Posterior vena cava (tissue), 2 donors: ENCODE measurements at places on chromosomes 13 and 19. TPM values are rescaled to one million over a fixed set of nuclear protein-coding genes. Genes with fewer than 3 reads are reported as not detected.
A peak's percentile ranks its signal among the peaks of the same experiment; 100 is the strongest.

ZNF17 gene
- total RNA-seq = 11.4 TPM

DNA sequence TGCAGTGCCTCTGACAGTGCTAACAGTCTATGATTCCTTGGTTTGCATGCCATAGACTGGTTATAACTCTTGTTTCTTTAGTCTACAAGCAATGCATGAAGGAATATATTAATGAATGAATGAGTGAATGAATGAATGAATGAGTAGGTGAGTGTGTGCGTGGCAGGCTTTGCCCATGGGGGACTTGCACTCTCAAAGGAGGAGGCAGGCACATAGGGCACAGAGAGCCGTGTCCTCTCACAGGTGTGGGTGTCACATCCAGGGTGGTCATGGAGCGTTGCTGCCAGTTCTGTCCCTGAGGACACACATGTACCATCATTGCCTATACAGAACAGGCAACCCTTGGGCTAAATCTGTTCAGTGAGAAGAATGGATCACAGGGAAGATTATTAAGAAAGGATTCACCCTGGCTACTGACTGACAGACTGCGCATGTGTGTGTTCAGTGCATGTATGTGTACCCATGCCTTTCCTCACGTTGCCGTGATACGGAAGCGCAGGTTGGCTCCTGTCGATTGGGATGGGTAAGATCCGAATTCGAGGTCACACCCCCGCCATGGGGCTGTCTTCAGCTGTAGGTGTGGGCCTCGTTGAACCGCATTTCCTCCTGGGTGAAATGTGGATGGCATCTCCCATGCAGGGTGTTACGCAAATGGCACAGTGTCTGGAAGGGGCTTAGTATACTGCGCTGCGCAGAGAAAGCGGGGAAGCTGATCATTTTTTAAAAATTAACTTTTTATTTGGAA, 161.4 kb downstream of the STK24 start:
- no peak for DNase-seq

UBL5 gene
- 260 TPM for total RNA-seq

- no peak for DNase-seq
Observed at GRCh38 chr13:39389013-39389412, 214.0 kb downstream of the LHFPL6 start.

RAB20 gene
- total RNA-seq = 11.9 TPM

DNA sequence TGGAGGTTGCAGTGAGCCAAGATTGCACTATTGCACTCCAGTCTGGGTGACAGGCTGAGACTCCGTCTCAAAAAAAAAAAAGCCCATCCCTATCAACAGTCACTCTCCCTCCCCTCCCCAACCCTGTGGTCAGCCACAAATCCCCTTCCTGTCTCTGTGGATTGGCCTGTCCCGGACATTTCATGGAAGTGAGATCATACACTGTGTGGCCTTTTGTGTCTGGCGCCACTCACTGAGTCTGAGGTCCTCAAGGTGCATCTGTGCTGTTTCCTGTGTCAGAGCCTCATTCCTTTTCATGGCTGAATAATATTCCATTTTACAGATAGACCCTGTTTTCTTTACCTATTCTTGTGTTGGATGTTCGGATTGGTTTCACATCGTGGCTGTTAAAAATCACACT, 149.5 kb downstream of the PTPRS start:
- DNase-seq = no peak

DNA sequence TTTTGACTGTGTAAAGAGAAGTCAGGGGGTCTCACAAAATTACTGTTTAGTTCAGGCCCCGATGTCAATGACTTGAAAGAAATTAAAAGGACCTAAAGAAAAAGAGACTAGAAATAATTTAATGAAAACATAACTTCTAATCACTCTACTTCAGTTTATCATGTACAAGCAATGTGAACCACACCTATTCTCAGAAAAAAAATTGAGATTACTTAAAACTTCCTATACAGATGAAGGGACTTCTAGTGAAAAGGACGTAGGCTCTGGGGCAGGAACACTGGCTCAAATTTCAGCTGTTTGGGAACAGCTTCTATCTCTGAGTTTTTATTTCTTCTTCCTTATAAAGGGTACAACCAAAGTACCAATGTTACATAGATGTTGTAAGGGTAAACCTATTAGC, 38.0 kb downstream of the TPT1 start:
- DNase-seq = no peak

DNA sequence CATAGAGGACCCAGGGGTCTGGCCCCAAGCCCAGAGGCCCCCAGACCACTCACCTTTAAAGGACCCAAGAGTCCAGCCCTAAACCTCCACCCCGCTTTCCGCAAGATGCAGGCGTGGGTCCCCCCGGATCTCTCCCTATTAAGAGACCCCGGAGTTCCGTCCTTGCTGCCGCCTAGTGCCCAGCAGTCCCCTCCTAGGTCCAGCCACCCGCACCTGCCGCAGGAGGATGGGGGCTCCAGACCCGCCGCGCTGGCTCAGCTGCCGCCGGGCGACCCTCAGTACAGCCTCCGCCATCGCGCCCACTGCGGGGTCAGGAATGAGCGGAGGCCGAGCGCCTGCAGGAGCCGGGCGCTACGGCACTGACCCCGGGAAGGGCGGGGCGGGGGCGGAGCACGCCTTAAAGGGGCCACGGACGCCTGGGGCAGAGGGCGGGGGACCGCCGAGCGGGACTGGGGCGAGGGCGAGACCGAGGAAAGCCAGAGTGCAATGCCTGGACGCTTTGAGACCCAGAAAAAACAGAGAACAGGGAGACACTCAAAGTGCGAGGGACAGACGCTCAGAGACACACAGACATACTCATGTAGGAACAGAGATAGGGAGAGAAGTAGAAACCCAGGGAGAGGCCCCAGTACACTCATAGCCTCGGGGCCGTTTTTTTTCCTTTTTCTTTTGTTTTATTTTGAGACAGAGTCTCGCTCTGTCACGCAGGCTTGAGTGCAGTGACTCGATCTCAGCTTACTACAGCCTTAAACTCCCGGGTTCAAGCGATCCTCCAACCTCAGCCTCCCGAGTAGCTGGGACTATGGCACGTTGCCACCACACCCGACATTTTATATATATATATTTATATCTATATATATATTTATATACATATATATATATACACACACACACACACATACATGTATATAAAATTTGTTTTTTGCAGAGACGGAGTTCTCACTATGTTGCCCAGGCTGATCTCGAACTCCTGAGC, at the start of gene ETHE1:
ETHE1 (minus strand) TSS at position 318 of the 976 bp plus-strand sequence; CDS start at position 294, 24 bp downstream.
- DNase-seq = peak; percentile 95

GRCh38 chr19:50490991-50491472, 14.4 kb upstream of the GARIN5A start:
- DNase-seq = peak; percentile 54

GRCh38 chr13:39765801-39766463, 110.5 kb downstream of the COG6 start:
- no peak for DNase-seq

DNA sequence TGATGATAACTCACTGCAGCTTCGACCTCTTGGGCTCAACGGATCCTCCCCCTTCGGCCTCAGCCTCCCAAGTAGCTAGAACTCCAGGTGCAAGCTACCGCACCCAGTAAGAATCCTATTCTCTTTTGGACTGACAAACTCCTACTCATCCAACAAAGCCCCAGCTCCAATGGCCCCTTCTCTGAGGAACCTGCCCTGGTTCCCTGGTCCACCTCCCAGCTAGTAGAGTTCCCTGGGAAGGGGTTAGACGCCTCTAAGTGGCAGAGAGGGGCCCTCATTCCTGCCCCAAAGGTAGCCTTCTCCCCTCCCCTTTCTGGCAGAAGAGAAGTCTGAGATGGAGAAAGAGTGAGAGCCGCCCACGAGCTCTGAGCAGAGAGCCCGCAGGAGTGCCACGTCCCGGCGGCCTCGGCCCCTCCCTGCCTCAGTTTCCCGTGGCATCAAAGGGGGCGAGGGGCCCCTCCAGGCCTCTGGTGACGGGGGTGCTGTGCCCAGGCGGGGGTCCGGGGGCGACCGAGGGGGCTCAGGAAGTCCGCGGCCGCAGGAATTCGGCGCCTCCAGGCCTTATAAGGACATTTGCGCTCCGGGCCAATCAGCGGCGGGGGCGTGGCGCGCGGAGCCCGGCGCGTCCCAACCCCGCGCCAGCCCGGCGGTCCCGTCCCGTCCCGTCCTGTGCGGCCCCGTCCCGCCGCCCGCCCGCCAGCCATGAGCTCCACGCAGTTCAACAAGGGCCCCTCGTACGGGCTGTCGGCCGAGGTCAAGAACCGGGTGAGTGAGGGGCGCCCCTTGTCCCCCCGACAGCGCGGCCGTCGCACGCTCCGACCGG, at the start of gene CNN2:
CNN2 (plus strand) TSS at position 649 of the 823 bp plus-strand sequence; CDS start at position 703, 54 bp downstream.
- peak; percentile 94 for DNase-seq

DNA sequence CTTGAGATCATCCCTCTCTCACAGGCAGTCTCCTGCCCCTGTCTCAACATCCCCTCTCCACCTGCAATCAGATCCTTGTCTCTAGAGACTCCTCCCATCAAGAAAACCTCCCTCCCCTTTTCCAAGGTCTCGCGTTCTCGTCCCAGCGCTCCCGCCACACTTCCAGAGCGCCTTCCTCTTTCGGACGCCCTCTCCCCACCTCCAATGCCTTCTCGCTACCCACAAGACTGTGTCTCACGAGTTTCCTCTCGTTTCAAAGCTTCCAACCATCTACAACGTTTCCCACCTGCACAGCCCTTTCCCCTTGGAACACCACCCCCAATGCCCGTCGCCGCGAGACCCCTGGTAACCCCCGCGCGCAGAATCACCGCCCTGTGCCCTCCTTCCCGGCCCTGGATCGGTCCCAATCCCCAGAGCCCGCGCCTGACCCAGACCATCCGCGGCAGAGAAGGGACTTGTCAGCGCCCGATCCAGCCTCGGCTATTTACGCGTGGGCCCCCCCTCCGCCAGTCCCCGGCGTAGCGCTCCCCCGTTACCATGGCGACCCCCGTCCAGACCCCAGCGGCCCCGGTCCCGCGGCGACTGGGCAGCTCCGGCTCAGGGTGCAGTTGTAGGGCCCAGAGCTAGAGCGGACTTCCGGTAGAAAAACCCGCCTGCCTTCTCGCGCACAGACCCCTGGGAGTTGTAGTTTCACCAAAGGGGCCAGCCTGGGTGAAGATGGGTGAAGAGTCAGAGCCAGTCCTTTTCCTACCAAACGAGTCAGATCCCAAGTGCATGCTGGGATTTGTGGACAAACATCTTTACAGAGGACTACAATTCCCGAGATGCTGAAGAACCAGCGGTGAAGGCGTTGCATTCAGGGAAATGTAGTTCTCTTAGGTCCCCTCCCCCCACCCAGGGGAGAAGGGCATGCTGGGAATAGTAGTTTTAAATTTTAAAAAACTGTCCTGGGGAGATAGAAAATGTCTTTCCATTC, at the start of gene AP2S1:
AP2S1 (minus strand) TSS at position 619 of the 976 bp plus-strand sequence; CDS start at position 539, 80 bp downstream.
- DNase-seq = peak; percentile 98

DNA sequence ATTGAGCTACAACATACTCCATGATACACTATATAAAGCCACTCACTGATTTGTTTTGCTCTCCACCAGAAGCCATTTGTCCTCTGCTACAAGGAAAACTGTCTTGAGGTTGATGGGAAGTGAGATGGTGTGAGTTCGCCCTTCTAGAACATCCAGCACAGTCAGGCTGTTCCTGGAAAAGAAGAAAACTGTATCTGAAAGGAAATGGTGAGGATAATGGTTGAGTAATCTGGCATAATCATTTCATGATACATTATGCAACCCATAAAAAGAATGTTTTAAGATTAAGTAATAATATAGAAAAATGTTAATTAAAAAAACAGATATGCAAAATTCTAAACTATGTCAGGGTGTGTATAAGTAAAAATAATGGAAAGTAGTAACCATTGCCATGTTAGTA, 233.9 kb downstream of the RGCC start:
- DNase-seq = no peak

DNA sequence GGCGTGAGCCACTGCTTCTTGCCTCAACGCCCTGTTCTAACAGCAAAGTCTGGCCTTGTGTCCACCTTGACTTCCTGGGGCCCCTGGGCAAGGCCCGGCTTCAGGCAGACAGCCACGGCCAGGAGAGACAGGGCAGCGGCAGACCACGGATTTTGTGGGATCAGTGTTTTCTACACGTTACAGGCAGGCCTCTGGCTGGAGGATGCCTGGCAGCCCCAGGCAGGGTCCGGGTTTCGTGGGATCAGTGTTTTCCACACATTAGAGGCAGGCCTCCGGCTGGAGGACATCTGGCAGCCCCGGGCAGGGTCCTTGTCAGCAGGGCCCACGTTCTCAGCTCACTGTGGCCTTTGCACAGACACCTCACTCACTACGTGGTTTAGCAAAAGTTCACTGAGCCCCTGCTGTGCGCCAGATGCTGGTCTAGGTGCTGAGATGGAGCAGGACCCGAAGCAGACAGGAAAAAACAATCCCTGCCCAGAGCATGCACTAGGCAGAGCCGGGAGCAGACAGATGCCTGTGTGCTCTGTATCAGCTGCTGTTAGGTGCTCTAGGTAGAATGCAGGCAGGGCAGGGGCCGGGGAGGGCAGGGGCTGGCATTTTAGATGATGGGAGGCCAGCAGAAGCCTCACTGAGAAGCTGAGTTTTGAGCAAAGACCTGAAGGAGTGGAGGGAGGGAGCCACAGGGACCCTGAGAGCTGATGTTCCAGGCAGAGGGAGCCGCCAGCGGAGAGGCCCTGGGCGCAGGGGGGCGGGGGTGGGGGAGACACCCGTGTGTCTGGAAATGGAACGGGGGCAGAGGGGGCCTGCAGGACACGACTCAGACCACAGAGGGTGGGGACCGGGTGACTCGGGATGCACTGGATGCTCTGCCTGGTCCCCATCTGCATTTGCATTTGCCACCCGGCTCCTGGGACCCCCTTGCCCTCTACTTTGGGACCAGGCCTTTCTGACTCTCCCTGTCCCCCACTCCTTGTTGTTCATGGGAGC, 25.0 kb upstream of the NCCRP1 start:
- no peak for DNase-seq

- no peak for DNase-seq
Observed at GRCh38 chr19:18421371-18421959, 2.3 kb downstream of the SSBP4 start.

- no peak for DNase-seq
Observed at GRCh38 chr13:37978680-37979079, 109.1 kb upstream of the TRPC4 start.

- no peak for DNase-seq
Observed at GRCh38 chr13:48580185-48580803, 47.4 kb upstream of the RCBTB2 start.

GRCh38 chr13:90999401-90999800, 348.1 kb upstream of the MIR17HG start:
- no peak for DNase-seq

URAD gene
- total RNA-seq = not detected

- DNase-seq = no peak
Observed at GRCh38 chr19:49243129-49243528, 81.9 kb downstream of the SLC6A16 start.

GRCh38 chr19:52366414-52366824, 3.3 kb upstream of the ZNF880 start:
- no peak for DNase-seq
